ENCODE measurements at places on chromosomes 16 and 17.
A peak's percentile ranks its signal among the peaks of the same experiment; 100 is the strongest.

GRCh38 chr16:3986235-3986544 lies 105.7 kb upstream of the CREBBP start:
- no peak for DNase-seq

DNA sequence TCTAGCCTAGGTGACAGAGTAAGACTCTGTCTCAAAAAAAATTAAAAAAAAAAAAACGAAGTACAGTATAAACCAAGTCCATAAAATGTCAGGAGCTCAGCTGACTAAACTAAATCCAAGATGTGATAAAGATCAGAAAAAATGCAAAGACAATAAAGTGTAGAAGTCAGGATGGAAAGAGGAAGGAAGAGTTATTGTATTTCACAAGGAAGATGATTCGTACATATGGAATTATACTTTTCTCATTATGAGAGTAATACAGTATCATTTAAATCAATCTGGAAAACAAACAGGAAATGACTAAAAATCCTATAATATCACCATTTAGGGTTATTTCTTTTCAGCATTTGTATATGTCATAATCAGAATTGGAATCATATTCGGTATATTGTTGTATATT lies 11.4 kb upstream of the APOH start:
- DNase-seq: peak; percentile 45

- no peak for DNase-seq
Measured at GRCh38 chr17:59845595-59846393, 46.9 kb downstream of the TUBD1 start.

GRCh38 chr16:28984619-28985135 lies at the start of gene LAT:
TSS of gene LAT (plus strand) at chr16:28985052. CDS start at chr16:28985418, 366 bp downstream.
- no peak for DNase-seq

DNA sequence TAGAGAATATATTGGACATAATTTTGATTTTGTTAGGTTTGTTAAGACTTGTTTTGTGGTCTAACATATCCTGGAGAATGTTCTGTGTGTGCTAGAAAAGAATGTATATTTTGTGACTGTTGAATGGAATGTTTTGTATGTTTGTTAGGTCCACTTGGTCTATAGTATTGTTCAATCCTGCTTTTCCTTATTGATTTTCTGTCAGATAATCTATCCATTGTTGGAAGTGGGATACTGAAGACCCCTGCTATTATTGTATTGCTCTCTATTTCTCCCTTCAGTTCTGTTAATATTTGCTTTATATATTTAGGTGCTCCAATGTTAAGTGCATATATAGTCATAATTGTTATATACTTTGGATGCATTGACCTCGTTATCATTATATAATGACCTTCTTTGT lies 33.0 kb upstream of the NKD1 start:
- no peak for DNase-seq

DNA sequence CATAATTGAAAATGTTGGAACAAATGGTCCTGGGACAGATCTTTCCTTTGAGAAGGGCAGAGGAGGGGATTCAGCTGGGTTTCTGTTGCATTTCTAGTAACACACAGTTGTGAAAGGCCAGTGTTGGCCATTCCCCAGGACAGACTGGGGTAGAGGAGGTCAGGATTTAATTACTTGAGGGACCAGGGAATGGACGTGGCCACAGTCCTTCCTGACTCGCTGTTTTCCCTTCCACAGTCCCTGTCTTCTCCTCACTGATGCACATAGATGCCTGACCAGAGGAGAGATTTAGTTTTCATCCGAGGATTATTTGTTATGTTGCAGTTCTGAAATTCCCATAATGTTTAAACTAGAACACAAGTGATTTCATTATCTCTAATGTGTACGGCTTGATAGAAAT lies 25.2 kb upstream of the HEATR6 start:
- no peak for DNase-seq

DNA sequence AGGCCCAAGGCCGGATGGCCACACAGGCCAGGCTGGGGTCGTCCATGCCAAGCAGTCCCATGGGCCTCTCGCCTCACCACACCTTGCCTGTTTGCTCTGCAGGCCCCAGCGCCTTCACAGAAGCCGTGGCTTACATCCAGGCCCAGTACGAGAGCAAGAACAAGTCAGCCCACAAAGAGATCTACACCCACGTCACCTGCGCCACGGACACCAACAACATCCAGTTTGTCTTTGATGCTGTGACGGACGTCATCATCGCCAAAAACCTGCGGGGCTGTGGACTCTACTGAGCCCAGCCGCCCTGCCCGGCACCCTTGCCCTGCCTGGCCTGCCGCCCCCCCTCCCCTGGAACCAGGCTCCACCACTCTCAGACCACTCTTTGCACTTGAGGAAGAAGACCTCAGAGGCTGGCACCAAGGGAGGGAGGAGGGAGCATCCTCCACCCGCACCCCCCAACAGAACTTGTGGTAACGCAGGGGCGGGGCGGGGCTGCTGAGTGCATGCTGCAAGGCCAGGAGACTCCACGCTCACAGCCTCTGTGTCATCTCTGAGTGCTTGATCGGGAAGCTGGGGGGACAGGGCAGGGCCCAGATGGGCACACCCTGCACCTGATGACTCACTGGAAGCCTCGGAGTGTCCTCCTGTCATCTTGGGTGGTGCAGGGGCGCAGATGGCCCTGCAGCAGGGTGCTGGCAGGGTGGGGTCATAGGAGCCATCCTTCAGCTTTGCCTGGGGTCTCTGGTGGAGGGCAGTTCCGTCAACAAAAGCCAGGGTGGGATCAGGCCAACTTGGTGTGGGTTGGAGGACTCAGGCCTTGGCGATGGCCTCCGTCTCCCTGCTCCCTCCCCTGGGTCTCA lies 81.5 kb downstream of the AMFR start:
- no peak for DNase-seq

DNA sequence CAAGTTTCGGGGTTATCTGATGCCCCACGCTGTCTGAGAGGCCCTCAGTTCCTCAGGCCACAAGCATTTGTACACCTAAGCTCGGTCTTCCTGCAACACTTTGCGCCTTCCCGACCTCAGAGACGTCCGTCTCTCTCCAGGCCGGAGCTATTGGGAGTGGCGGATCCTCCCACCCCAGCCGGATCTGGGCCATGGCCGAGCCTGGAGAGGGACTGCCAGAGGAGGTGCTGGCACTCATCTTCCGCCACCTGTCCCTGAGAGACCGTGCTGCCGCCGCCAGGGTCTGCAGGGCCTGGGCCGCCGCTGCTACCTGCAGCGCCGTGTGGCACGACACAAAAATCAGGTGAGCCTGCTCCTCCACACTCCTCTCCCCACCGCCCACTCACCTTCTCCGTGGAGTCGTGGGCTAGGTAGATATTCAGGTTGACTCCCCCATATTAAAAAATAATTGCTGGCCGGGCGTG lies 1.9 kb downstream of the FBXL8 start:
- no peak for DNase-seq

- no peak for DNase-seq
Measured at GRCh38 chr17:77343031-77343800, 202.4 kb downstream of the SEC14L1 start.

DNA sequence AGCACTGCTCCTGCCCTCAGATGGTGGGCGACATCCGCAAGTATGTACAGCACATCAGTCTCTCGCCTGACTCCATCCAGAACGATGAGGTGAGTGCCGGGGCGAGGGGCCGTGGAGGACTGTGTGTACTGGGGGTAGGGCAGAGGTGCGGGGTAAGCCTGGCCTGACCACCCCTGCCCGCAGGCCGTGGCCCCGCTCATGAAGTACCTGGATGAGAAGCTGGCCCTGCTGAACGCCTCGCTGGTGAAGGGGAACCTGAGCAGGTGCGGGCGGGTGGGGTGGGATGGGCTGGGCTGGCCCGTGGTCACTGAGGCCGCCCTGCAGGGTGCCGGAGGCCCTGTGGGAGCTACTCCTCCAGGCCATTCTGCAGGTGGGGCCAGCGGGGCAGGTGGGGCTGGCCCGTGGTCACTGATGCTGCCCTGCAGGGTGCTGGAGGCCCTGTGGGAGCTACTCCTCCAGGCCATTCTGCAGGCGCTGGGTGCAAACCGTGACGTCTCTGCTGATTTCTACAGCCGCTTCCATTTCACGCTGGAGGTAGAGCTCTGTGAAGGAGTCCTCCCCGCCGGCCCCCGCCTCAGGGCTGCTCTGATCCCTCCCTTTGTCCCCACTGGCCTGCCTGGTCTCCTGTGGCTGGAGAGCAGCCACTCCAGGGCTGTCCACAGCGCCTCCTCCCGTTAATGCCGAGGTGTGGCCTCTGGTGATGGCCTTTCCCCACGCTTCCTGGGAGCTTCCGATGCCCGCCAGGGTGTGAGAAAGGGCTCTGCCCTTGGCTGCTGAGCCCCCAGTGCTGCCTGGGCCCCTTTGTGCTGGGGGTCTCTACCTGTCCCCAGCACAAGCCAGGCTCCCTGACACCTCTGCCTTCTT lies 5.0 kb downstream of the TSR3 start:
- no peak for DNase-seq

GRCh38 chr17:17196776-17197175 lies 9.4 kb downstream of the PLD6 start:
- no peak for DNase-seq

DNA sequence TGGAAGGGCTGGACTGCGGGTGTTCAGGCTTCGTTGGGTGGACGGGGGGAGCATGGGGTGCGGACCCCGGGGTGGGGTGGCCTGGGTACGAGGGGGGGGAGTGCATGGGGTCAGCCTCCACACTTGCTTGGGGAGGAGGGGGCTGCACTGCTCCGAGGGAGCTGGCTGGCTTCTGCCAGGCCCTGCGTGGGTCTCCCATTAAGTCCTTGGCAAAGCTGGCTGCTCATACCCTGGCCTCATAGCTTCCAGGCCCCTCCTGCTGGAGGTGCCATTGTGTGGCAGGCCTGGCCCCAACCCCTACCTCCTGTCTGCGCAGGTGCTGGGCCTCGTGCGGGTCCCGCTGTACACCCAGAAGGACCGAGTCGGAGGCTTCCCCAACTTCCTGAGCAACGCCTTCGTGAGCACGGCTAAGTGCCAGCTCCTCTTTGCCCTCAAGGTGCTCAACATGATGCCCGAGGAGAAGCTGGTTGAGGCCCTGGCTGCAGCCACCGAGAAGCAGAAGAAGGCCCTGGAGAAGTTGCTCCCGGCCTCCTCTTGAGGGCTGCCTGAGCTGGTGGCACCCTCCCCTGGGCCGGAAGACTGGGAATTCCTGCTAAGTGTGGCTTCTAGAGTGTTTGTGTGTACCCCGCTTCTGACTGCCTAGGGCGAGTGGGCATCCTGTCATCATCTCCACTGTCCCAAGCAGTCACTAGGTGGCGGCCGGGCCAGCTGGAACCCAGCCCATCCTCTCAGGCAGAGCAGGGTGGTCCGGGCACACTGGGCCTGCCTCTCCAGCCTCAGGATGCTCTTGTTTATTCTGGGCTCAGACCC lies 1.5 kb downstream of the NUDT16L1 start:
- DNase-seq: no peak

- DNase-seq: no peak
Measured at GRCh38 chr17:50722746-50723145, 3.3 kb downstream of the LUC7L3 start.

DNA sequence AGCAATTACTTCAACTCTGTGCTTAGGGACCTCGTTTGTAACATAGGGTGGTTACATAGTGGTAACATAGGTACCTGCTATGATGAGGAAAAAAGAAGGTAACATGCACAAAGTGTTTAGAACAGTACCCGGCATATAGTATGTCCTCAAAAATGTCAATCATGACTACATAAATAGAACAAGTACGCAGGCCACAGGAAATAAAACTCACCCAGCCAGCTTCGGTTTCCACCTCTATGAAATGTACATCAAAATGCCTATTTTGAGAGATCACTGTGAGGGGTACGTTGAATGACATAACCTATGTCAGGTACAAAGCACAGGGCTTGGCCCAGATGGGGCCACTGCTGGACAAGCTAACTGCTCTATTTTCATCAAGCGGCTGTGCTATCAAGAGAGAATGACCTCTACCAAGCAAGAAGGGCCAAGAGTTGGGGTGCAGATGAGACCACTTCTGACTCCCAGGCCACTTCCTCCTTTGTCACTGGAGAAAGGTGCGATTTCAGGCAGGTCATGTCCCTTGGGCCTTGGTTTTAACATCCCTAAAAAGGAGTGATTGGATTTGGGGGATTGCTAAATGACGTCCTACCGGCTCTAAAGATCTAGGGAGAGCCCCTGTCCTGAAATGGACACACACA lies 45.4 kb downstream of the WSB1 start:
- DNase-seq: no peak

GRCh38 chr16:70745536-70746025 lies 55.4 kb downstream of the VAC14 start:
- no peak for DNase-seq

DNA sequence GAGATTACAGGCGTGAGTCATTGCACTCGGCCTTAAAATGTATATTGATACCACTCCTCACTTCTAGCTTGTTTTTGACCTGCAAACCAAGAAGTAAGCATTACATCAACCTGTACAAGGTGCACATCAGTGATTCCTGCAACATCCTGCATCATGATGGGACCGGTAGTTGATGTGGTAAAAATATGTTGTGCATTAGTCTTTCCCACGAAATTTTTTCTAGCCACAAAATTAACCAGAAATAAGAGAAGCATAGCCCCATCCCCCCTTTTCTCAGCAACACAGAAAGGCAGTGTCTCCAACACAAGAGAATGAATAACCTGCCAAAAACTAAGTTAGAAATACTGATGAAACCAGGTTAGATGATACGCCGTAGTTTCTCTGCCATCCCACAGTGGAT lies 21.1 kb upstream of the NSMCE1 start:
- DNase-seq: no peak

Measured in GM04503 (cell line).